Left lung (tissue), 14 donors: ENCODE measurements at places on chromosomes 4 and X. TPM values are rescaled to one million over a fixed set of nuclear protein-coding genes. Genes with fewer than 3 reads are reported as not detected.

- DNase-seq = no peak
Measured at GRCh38 chr4:173151496-173151895, 17.1 kb upstream of the GALNT7 start.

The ALAS2 gene
- total RNA-seq = 2.2 TPM

GRCh38 chrX:1537031-1537715 lies at the start of gene P2RY8:
Gene P2RY8, minus strand, starts transcription at chrX:1537185. Its CDS starts 70,627 bp downstream, at chrX:1466558.
- peak; percentile 52 for DNase-seq

The ZNF827 gene
- total RNA-seq = 9.2 TPM

The MTNR1A gene
- total RNA-seq = not detected

The SPANXC gene
- total RNA-seq = not detected

DNA sequence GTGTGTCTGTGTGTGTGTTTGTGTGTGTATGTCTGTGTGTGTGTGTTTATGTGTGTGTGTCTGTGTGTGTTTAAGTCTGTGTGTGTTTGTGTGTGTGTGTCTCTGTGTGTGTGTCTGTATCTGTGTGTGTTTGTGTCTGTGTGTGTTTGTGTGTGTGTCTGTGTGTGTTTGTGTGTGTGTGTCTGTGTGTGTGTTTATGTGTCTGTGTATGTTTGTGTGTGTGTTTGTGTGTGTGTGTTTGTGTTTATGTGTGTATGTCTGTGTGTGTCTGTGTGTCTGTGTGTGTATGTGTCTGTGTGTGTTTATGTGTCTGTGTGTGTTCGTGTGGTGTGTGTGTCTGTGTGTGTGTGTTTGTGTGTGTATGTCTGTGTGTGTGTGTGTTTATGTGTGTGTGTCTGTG lies 11.4 kb downstream of the IL9R start:
- DNase-seq = no peak

DNA sequence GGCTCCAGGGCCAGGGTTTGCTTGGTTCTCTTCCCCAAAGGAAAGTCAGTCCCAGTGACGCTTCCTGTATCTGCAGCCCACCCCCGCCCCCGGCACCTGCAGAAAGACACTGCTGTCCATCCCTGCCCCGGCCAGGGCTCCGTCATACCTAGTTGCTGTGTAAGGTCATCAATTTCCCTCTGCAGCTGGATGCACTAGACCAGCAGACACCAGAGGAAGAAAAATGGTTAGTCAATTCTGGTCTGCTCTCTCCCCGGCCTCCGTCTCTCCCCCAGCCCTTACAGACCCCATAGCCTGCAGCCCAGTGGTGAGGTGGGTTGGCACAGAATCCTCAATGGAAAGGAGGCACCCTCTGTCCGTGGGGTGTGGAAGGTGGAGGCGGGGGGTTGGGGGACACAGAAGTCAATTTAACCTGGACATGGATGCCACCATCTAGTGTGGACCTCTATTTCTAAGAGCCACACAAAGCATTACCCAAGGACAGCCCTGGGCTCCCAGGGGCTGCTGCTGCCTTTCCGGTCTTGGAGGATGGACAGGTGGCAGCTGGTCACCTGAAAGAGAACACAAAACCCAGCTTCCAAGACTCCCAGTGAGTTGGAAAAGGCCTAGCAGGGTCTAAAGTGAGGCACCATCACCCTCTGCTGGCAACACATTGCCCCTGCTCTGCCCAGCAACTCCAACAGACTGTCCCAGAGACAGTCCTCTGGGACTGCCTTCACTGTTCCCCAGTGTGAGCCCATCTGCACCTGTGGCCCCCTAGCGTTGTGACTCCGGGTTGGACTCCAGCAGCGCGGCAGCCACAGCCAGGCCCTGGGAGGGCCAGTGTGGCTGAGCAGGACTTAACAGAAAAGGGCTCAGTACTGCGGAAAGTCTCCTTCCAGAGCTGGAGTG lies 40.2 kb upstream of the NHSL2 start:
- DNase-seq = no peak

DNA sequence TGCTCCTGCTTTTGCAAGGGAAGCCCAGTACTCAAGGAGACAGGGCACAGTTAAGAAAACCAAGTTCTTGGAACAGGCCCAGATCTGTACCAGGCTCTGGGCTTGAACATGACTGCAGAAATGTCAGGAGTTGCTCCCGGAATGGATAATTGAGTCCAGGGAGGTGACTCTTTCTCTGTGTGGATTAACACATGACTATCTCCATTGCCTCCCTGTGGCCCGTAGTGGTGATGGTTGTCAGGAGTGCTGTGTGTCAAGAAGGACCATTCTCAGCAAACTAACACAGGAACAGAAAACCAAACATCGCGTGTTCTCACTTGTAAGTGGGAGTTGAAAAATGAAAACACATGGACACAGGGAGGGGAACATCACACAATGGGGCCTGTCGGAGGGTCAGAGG lies 39.9 kb downstream of the CCKAR start:
- no peak for DNase-seq

The MOB1B gene
- total RNA-seq = 33.6 TPM

- no peak for DNase-seq
Measured at GRCh38 chrX:48940404-48940955, 16.9 kb downstream of the OTUD5 start.

DNA sequence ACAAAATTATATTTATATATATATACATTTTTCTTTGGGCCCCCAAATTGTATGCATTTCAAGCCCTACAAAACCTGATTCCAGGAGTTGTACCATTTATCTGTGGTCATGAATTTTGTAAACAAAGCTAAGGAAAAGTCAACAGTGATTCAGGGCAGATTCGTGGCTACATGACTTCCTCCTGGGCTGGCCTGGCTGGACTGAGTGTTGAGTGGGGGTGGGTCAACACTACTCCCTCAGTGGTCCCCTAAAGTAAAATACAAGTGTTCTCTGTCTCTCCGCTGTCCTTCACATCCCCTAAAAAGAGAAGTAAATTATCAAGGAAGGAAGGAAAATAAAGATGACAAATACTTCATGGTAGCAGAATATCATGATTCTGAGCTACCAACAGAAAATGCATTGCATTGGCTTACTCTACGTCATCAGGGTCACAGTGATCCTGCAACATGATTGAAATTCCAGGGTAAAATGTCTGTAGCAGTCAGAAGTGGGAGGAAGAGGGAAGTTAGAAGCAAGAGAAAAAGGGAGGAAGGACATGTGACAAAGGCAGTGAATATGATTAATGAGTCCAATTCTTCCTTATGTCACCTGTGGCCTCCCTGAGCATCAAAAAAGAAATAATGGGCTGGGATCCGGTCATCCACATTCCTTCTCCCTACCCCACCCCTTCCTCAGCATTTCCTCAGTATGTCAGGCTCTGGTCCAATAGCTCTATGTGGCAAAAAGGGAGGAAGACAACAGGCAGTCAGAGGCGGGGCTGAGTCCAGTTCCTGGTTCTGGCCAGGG lies 42.4 kb upstream of the MYOZ2 start:
- no peak for DNase-seq

The VSIG4 gene
- 377 TPM for total RNA-seq

DNA sequence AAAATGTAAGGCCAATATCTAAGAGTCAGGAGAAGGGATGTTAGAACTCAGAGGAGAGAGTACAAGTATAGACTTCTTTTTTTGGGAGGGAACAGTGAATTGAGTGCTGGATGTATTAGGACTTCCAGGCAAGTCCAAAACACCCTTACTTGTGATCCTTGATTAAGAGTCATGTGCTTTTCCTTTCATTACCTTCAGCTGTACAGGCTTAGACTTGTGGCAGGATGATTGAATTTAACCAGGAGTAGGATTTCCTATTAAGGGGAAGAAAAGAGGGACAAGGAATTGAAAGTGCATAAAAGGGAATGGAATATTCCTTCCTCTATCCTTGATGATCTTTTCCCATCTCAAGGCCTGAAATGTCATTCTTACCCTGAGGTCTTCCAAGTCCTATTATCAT lies 606.7 kb downstream of the STIM2 start:
- no peak for DNase-seq

DNA sequence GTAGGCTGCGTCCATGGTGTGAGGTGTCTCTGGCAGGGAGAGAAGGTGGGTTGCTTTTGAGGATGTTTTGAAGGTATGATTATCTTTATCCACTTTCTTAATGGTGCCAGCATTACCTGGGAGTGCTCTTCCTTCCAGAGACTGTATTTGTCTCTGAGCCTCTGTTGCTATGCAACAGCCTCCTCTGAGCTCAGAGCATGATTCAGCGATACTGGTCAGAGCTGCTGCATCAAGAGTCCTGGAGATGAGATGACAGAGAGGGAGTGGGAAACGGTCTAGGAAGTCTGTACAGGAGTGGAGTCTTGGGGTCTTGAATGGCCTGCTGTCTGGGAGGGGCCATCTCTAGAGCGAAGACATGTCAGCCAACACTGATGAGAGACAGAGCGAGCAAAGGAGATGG lies 104.4 kb upstream of the RAB40AL start:
- DNase-seq = no peak

The UGT2B7 gene
- 1.5 TPM for total RNA-seq

- no peak for DNase-seq
Measured at GRCh38 chr4:105543346-105543745, 9.1 kb upstream of the ARHGEF38 start.

The DRD5 gene
- total RNA-seq = 0.09 TPM

The ZGRF1 gene
- total RNA-seq = 9.2 TPM

DNA sequence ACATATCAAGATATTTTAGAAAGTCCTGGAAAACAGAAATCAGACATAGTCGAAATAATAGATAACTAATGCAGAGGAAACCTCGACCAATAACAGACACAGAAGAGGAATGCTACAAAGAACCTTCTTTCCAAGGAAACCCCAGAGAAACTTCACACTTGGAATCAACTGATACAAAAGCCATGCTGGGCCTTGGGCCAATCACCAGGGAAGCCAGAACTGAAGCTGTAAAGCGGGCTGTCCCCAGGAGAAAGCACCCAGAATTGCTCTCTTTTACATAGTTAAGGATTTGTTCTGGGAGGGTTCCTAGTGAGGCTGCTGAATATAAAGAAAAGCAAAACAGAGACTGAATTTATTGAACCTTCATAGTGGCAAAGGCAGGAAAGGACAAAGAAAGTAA lies 100.5 kb downstream of the PRDM5 start:
- no peak for DNase-seq

DNA sequence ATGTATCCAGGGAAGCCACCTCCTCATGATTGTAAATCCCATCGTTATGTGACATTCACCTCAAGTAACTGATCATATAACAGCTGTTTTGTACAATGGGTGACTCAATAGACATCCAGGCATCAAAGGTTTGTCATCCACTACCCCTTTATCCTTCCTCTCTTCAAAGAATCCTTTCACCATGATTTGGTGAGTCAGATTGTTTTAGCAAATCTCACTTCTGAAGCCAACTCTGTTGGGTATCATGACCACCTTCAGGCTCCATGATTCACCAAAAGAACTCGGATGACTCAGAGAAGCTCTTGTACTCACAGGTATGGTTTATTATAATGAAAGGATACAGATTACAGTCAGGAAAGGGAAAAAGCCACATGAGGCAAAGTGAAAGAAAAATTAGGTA lies 132.1 kb downstream of the PWWP3B start:
- no peak for DNase-seq

DNA sequence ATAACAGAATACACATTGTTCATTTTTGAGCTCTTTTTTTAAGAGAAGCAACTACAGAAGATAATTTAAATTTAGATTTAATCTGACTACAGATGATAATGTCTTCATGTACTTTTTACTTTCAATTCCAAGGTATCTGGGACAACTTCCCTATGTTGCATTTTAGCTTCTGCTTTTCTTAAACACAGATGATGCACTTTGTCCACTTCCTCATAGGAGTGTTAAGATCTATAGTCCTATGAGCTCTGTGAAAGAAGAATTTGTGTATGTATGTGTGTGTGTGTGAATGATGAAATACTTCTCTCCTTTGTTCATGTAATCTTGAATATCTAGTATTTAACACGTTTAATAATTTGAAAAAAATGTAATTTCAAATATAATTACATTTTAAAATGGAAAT lies 5.3 kb upstream of the FHIP1A start:
- no peak for DNase-seq

- no peak for DNase-seq
Measured at GRCh38 chr4:100087743-100088142, 102.5 kb downstream of the DDIT4L start.

The HTN3 gene
- total RNA-seq = not detected

The ARHGAP4 gene
- total RNA-seq = 96.2 TPM

The HPSE gene
- 6.5 TPM for total RNA-seq

GRCh38 chr4:183960046-183960420 lies 54.9 kb downstream of the STOX2 start:
- DNase-seq = peak; percentile 62

DNA sequence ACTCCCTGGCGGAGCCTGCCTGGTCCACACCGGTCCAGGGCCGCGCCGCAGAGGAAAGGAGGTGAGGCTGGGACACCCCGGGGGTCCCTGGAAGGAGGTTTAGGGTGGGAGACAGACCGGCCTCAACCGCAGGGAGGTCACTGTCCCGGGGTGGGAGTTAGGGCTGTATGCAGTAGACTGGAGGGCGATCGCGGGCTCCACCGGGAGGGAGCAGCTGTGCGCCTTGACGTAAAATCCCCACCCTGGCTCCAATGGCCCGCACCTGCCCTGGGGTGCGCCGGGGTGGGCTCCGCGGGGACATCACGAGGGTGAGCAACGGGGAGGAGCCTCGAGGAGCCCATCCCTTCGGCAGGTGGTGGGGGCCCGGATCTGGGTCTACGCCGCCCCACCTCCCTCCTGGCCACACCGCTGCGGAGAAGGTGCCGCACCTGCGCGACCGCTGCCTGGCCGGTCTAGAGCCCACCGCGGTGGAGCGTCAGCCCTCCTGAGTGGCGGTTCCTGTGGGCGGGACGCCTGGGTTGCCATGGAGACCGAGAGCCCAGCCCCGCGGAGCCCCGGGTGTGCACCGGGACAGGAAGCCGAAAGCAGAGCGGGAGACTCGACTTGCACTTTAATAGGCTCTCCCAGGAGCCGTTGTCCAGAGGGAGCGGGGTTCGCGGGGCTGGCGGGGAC lies 105.1 kb downstream of the ADRA2C start:
- peak; percentile 73 for DNase-seq

The ANK2 gene
- 31.5 TPM for total RNA-seq

The UBE2K gene
- 78.6 TPM for total RNA-seq

The PDLIM3 gene
- total RNA-seq = 33.6 TPM
